ENCODE measurements at places on chromosomes 4 and X. TPM values are rescaled to one million over a fixed set of nuclear protein-coding genes. Genes with fewer than 3 reads are reported as not detected.

NPY5R gene
- not detected for total RNA-seq

AKAP14 gene
- not detected for total RNA-seq

- no peak for DNase-seq
Observed at GRCh38 chrX:10529344-10529743, 91.0 kb downstream of the MID1 start.

GRCh38 chr4:128298852-128299251 lies 11.2 kb upstream of the PGRMC2 start:
- DNase-seq = no peak
